Astrocyte (in vitro differentiated cells and primary cell): ENCODE measurements at places on chromosomes 3 and 15.
A peak's percentile ranks its signal among the peaks of the same experiment; 100 is the strongest.

GRCh38 chr3:88773766-88774165, 333.7 kb upstream of the EPHA3 start:
- DNase-seq = no peak

DNA sequence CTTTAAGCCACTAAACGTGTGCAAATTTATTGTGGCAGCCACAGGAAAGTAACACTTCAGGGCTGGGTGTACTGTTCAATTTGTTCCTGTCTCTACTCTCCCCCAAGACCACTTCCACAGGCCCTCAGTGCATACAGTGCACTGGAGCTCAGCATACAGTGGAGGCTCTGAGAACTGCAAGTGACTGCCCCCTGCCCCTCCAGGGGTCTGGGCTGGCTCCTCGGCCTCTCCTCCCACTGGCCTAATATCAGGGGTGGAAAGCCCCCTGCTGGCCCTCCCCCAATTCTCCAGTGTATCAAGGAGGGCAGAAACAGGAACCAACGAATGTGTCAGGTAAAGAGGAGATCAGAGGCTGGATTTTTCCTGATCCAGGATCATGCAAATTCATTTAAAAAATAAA, 19.9 kb upstream of the HEG1 start:
- DNase-seq = no peak

GRCh38 chr3:54928046-54928770, at the start of gene LRTM1:
LRTM1 (minus strand) TSS chr3:54928059; CDS start chr3:54927911, 148 bp downstream.
- DNase-seq = no peak

GRCh38 chr15:34331809-34332208, 5.8 kb downstream of the SLC12A6 start:
- peak; percentile 70 for DNase-seq

DNA sequence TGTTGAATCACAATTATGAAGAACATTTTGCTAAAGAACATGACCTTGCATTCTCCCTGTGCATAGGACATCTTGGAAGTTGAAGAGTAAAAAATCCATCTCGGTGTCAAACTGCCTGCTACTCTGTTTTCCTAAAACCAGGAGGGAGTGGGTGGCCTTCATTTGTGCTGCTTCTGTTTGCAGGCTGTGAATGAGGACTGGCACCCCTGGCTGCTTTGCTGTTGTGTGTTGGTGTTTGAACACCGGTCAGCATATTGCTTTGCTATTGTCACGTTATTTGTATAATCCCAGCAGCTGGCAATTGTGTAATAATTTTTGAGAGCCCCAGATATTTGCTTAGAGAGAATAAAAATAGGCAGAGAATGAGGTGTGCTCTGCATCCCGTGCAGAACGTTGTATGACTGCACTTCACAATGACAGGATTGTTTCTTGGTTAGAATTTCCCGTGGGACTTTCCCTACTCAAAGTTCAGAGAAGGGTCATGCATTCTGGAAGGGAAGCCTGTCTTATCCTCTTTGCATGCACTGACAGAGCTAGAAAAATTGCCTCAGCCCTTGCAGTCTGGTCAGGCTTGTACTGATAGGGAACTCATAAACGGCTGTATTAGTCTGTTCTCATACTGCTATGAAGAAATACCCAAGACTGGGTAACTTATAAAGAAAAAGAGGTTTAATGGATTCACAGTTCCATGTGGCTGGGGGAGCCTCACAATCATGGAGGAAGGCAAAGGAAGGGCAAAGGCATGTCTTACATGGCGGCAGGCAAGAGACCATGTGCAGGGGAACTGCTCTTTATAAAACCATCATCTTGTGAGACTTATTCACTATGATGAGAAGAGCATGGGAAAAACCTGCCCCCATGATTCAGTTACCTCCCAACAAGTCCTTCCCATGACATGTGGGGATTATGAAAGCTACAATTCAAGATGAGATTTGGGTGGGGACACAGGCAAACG, 16.3 kb downstream of the SV2B start:
- peak; percentile 6 for DNase-seq

DNA sequence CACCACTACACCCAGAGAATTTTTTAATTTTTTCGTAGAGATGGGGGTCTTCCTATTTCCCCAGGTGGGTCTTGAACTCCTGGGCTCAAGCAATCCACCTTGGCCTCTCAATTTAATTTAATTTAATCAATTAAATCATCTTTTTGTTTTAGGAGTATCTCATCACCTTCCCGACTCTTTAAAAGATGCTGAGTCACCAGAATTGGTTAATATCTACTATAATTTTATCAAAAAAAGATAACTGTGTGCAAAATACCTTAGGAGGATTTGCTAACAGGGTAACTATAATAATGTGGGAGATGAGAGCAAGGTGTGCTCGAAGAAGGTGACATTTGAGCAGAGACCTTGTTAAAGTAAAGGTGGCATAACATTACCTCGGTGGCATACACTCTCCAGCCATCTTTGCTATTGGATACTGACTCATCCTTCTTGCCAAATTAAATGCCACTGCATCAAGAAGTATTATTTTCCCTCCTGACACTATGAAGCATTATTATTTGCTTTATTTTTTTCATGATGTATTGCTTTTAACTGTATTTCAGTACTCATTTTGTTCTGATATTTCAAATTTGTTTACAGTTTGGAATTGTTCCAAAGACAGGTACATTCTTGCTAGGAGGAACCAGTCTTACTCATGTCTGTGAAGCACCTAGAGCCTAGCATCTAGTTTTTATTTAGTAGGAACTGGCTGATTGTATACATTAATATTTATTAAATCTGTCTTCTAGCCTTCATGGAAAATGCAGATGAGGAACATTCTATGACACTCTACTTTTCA, 200.7 kb downstream of the MBNL1 start:
- no peak for DNase-seq

GRCh38 chr15:66877477-66878271, 175.6 kb downstream of the SMAD6 start:
- DNase-seq = no peak
